ENCODE measurements at places on chromosomes 3 and 15.

GRCh38 chr3:153163756-153164550 lies 1.9 kb downstream of the RAP2B start:
- no peak for DNase-seq

DNA sequence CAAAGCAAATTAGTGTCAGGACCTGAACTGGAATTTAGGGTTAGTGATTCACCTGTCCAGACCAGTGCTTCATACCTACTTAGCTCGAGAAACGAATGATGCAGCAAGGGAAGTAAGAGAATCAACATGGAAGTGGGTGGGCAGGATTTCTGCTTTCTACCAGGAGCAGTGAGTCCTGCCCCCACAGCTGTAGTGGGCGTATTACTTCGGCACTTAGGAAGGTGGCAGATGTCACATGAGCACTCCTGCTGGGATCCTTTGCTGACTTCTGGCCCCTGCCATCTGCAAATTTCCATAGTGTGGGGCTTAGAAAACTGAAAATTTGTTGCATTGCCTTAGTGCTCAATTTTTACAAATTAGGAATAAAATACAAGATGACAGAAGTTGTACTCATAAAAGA lies 31.2 kb downstream of the RYR3 start:
- no peak for DNase-seq

GRCh38 chr3:30457726-30458125 lies 148.7 kb upstream of the TGFBR2 start:
- no peak for DNase-seq

GRCh38 chr3:124498891-124499290 lies 231.4 kb upstream of the UMPS start:
- DNase-seq, result no peak

GRCh38 chr3:180764481-180764880 lies 85.2 kb upstream of the CCDC39 start:
- no peak for DNase-seq

DNA sequence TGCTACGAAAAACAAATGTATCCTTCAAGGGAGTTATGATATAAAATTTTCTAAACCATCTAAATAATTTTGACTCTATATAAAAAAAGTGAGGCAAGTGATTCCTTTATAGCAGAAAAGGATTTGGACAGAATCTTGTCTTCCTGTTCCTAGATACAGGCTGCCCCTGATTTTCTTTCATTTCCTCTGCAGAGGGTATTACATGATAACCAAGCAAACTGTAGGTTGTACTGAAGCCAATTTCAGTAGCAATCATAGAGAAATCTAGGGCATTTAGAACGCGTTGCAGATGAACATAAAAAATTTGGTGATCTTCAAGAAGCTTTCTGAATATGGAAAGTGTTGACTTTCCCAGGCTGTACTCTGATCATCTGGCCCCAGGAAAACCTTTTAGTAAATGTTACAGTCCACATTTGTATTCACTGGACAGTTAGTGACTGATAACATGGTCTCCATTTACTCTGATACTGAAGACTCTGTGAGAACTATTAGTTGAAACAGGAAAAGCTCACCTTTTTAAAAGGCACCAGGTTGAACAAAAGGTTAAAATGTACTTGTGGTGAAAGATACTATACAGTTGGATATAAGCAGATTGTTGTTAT lies 9.1 kb upstream of the UTS2B start:
- no peak for DNase-seq

Data from NCI-H1436 treated with DMSO at 0.1 percent for 48 hours (cell line).